ENCODE measurements at places on chromosomes 2 and 18.
A peak's percentile ranks its signal among the peaks of the same experiment; 100 is the strongest.

- DNase-seq = no peak
Measured at GRCh38 chr2:240439698-240440151, 4.3 kb downstream of the GPC1 start.

- no peak for DNase-seq
Measured at GRCh38 chr2:183543731-183544130, 419.5 kb downstream of the NUP35 start.

- DNase-seq = no peak
Measured at GRCh38 chr2:206693399-206694137, 24.6 kb downstream of the DYTN start.

GRCh38 chr2:235493775-235494715 is at the start of gene AGAP1:
Gene AGAP1 (plus strand): TSS chr2:235494043.
- DNase-seq = no peak

- no peak for DNase-seq
Measured at GRCh38 chr2:216777637-216778273, 82.1 kb downstream of the TNP1 start.

DNA sequence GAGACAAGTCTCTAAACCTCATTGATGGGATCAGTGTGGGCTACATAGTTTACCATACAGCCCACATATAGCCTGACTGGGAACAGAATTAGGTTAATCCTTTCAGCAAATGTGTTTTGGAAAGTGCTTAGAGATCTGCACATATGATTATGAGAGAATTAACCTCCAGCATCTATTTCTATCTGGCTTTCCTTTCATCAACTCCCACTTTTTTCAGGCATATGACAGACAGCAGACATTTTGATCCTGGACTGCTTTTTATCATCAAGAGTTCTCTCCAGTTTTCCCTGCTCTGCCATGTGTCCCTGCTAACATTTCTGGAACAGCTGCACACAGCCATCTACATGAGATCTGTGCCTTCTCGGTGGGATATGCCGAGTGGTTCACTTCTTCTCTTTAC is 139.5 kb upstream of the LRP1B start:
- no peak for DNase-seq

GRCh38 chr2:173653432-173653805 is 298.7 kb downstream of the CDCA7 start:
- DNase-seq = no peak

- DNase-seq = no peak
Measured at GRCh38 chr2:46388881-46389280, 90.5 kb upstream of the TMEM247 start.

DNA sequence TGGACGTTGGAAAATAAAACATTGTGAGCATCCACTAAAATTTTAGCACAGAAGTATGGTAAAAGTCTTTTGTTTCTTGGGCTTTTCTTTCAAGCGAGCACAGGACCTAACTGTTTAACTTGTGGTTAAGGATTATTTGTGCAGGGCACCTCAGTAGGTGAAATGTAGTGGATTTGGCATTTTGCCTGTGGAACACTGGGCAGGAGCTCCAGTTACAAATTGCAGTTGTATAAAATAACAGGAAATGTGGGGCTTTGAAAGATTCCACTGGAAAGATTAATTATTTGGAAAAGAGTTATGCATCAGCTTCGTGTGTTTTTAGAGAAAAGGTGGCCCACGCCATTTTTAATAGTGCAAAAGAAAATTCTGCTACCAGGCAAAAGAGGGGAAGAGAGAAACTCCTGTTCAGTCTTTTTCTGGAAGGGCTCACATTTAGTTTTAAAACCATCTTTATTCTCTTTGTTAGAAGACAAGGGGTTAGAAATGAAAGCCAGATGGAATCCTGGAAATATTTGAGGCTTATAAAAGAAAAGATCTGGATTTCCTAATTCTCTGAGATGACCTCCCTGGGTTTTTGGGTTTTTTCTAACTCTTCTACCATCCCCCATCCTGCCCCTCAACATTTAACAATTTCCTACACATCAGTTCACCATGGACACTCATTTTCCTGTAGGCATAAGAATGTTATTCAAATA is 144.3 kb upstream of the SERTAD2 start:
- DNase-seq = no peak

GRCh38 chr2:37583402-37583801 is 88.0 kb downstream of the CDC42EP3 start:
- no peak for DNase-seq

DNA sequence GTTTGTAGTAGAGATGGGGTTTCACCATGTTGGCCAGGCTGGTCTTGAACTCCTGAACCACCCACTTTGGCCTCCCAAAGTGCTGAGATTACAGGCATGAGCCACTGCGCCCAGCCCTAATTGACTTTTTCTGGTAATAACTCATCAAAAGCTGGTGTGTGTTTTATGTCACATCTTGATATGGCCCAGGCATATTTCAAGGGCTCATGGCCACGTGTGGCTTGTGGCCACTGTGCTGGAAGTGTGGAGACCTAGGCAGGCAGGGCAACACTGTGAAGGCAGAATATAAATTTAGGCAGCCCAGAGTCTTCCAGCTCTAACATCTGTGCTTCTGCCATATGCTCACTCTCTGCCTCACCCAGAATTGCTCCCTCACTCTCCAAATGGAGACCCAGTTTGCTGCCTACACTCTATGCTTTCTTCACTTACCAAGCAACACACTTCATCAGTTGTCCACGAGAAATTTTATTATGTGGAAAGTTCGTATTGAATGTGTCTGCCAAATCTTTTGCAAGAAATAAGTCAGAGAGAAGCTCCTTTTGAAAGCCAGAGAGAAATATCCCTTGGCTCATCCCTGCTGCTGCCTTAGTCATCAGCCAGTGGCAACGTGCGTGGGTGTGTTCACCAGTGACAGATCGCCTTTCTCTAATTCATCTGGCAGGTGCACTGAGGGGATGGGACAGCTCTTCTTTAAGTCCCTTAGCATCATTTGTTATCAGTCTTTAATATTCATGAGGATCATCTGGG is 129.4 kb upstream of the CXCR4 start:
- no peak for DNase-seq

- no peak for DNase-seq
Measured at GRCh38 chr18:79750980-79751571, 46.7 kb upstream of the KCNG2 start.

DNA sequence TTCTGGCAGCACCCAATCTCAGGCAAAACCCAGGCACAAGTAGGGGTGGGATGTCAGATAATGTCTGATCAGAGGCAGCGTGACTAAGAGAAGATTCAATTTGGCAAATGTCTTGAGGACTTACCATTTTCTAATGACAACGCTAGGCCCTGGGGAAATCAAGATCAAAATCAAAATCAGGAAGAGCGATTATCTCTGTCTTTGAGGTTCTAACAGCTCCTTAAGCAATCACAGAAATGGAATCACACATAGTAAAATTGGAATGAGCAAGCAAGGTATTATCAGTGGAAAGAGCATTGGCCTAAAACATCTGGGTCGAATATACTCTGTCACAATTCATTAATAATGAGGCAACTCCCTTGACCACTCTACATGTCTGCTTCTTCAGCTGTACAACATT is 8.6 kb upstream of the SERPINB2 start:
- DNase-seq = no peak

DNA sequence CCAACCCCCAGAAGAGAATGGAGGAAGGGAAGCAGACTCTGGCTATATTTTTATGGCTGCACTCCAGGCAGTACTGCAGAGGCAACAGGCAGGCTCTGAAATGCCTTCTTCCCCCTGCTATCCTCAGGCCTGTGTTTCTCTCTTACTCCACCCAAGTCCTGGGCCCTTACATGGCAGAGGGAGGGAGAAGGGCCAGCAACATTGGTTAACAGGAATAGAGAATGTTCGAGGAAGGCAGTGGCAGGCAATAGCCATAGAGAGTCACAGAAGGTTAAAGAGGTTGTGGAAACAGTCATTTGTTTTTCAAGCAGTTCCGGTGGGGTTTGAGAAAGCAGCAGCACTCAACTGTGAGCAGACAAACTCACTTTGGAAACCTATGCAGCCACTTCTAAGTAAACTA is 15.1 kb upstream of the DARS1 start:
- DNase-seq = no peak

- DNase-seq = no peak
Measured at GRCh38 chr2:240427729-240428128, 7.7 kb upstream of the GPC1 start.

- DNase-seq = no peak
Measured at GRCh38 chr2:221034973-221035372, 537.1 kb downstream of the EPHA4 start.

GRCh38 chr2:46276642-46277041 is 20.6 kb upstream of the EPAS1 start:
- DNase-seq = no peak

DNA sequence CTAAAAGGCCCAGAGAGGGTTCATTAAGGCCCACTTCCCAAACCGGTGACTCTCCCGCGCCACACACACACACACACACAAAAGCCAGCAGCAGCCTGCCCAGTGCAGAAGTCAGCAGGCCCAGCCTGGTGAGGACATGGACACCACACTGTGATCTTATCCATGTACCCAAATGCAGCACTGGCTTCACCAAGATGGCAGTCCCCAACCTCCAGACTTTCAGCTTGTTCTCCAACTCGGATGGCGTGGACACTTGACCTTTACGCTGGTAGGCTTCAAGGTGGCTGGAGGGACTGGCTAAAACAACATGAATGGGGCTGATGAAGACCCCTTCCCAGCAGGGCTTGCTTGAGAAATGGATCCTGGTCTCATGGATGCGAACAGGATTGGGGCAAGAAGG is 50.4 kb downstream of the TNS1 start:
- DNase-seq = no peak

DNA sequence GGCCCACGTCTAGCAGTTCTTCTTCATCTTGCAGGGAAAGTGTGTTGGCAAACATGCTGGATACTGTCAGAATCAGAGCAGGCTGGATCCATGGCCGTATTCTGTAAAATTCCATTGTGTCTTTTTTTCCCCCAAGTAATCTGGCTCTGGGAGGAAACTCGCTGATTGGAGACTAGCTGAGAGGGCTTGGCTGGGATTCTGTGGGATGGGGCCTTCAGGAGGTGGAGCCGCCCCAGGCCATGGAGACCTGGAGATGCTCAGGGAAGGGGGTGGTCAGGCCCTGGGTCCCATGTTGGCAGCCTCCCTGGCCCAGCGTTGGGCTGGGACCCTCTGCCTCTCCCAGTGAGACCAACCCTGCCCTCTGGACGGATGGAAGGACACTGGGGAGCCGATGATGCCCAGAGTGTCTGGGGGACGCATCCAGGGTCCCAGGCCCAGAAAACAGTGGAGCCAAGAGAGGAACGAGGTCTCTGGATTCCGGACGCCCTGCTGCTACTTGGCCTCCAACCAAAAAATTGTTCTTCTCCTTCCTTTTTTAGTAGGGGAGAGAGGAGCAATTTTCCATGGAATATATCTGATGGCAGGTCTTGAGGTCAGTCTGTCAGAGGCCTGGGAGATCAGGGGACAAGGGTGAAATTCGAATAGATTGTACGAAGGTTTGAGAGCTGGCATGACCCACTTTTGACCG is 114.5 kb downstream of the AGAP1 start:
- no peak for DNase-seq

DNA sequence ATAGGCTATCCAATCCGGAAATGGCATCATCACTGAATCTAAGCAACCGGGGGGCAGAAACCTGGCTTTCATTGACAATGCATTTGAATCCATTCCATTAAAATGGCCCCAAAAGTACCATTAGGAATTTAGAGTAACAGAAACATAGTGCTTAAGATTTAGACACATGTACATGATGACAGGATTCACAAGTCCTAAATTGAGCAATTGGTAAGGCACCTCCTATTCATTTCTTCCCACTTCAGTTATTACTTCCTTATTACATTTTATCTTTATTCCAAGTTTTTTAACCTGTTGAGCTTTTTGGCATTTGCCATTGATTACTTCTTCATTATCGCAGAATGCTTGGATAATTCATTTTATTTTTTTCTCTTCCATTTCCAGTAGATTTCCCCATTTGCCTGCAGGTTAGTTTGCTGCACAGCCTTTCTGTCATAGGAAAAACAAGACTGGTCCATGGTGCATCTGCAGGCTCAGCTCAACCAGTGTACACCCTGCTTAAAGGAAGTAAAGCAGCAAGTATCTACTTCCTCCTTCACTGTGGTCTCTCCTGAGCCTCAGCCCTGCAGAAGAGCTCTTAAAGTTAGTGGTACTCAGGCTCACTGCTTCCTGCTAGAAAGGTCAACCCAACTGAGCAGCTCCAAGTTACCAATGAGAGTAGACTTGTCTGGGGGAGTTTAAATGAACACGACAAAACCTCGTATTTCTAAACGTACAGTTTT is 89.2 kb downstream of the DOCK10 start:
- DNase-seq = no peak

DNA sequence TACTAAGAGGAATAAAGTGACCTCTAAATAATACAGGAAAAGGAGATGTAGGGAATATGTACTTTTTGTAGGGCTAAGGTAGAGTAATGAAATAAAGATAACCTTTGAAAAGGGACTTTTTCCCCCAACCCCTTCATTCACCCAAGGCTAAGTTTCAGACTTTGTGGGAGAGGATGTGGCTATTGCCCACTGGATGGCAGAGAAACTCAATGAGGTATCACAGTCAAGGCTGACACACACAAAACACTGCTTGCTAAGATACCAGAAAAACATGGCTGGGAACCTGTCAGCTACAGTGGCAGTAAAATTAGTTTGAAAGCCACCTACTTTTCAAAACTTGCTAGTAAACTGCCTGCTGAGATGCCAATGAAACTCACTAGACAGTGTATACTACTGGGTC is 158.8 kb upstream of the WDSUB1 start:
- no peak for DNase-seq

- peak; percentile 7 for DNase-seq
Measured at GRCh38 chr2:202178346-202178958, 59.9 kb downstream of the SUMO1 start.

GRCh38 chr18:11955239-11956029 is 25.9 kb upstream of the IMPA2 start:
- DNase-seq = no peak

GRCh38 chr2:173854840-173855239 is 110.3 kb downstream of the SP3 start:
- no peak for DNase-seq

DNA sequence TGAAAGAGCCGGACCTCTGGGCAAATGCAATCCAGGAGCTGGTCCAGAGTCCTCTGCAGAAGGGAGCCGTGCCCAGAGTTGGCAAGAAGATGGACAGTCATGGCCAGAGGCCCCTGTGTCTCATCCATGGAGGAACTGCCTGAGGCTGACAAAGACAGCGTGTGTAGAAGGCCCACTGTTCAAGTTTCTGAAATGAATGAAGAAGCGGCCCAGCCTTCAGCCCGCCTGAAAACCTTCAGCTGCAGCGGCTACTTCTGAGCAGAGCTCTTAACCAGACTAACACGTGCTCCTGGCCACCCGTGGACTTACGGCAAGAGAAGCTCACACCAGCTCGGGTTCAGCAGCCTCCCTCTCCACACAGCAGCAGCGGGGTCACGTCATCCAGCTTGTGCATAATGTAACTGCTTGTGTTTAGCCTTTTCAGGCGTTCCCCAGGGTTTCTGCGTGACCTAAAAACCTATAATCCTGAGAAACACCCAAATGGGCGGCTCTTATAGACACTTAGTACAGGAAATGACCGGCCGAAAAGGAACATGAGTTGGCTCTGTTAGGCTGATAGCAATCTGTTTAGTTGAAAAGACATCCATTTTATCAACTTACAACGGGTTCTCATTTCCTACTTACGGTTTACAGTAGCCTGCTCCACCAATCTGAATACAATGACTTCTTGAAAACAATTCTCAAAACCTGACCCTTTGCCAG is at the start of gene FAM124B:
FAM124B (minus strand) TSS at position 467 of the 702 bp plus-strand sequence; CDS start at position 128, 339 bp downstream.
- no peak for DNase-seq
